ENCODE measurements at places on chromosomes 12 and 14.

DNA sequence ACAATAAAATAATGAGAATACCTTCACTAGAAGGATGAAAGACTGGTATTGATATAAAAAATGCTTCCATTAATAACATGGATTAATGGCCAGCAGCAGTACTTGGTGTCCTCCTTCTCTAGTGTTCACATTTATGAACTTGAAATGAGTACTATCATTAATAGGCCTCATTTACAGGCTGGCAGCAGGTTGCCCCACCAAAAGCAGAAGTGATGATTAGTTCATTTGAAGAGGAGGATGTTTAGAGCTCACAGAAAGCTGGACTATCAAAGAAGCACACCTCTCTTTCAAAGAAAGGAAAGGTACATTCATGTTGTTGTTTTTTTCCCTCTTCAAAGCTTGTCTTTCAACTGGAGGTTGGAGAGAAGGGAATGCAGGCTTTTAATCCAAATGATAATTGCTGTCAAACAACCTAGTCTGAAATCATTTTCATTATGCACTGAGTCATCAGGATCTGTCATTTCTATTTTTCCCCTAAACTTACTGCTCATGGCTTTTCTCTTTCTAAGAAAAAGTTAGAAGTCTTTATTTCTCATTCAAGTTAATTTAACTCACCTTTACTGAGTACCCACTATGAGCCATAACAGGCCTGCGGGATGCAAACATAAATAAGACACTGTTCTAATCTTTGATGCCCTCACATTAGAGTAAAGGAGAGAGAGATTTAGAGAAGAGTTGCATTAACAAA is 157.9 kb upstream of the GRIP1 start:
- H3K27ac ChIP-seq, result no peak overlapping the region
- no peak overlapping the region for H3K4me3 ChIP-seq
- no peaks in the 10 kb centered on the region for H3K36me3 ChIP-seq
- no peak for DNase-seq

DNA sequence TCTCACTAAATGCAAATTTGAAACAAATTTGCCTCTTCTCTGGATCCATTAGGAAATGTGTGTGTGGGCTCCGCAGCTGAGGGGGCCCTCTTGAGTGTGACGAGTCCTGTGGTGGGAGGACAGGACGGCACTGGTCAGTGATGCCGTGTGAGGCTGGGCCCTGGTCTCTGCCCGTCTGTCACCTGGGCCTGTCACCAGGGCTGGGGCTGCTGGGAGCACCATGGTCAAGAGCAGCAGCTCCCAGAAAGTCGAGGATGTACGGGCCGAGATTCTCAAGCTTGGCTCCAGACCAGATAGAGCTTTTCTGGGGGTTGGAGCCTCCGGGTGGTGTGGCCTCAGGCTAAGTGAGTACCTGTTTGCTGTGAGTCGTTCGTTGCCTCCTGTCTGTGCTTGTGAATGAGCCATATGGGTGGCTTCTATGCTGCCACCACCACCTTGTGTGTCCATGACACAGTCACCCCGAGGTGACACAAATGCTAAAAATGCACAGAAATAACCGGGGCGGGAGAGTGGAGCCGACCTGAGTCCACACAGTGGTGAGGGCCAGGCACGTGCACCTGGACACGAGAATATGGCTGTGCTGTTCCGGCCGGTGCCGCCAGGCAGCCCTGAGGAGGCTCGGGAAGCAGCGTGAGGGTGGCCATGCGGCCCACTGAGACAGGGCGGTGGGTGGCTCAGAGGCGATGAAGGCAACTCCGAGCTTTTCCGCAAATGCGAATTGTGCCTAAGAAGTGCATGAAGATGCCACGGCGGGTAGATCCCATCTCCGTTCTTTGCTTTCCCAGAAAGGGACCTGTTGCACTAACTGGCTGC is 8.7 kb downstream of the PGAM5 start:
- H3K4me1 ChIP-seq, result no peaks in the 10 kb centered on the region
- no peak overlapping the region for H3K4me3 ChIP-seq
- peaks cover 77% of the 10 kb centered on the region for H3K36me3 ChIP-seq

DNA sequence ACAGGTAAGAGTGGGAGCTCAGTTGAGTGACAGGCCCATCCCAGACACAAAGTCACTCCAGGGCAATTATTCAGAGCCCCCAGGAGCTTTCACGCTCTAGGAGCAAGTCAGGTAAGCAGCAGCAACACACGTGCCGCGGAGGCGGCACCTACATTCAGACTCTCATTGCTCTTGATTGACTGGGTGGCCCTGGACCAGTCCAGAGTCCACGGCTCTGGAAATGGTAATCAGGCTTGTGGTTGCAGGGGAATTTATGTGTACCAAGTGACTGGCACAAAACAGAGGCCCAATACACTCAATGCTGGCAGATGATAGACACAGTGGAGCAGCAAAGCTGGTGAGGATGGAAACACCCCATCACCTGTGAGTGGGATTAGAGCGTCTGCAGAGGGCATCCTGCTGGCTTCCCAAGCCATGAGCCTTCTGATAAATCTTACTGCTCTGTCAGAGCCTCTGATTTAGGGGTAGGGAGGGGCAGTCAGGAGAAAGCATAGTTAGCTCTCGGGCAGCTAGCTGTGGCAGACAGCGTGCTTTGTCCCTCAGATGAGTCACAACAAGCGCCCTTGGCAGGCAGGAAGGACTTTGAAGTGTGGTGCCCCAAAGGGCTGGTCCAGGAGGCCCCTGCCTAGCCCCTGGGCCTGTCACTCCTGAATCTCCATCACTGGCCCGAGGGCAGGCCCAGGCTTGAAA is 344.7 kb downstream of the CACNA1C start:
- DNase-seq, result no peak
- H3K36me3 ChIP-seq, result no peaks in the 10 kb centered on the region
- peaks cover 31% of the 10 kb centered on the region for H3K4me1 ChIP-seq
- H3K27me3 ChIP-seq, result no peaks in the 10 kb centered on the region
- H3K27ac ChIP-seq, result no peak overlapping the region
- no peak overlapping the region for H3K4me3 ChIP-seq

DNA sequence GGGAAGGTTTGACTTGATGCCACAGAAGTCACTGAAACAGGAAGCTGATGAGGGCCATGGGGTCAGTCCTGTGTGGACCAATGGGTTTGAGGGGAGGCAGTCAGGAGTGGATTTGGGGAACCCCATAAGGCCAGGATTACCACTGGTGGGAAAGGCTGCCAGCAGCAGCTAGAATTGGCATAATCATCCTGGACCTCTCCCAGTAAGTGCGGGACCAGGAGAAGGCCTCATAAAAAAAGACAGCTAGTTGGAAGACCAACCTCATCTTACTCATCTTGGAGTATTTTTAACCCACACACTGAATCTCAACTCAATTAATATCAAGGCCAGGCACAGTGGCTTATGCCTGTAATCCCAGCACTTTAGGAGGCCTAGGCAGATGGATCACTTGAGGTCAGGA is 22.7 kb downstream of the TBX3 start:
- H3K4me1 ChIP-seq, result no peaks in the 10 kb centered on the region
- peaks cover 30% of the 10 kb centered on the region for H3K27me3 ChIP-seq
- H3K36me3 ChIP-seq, result no peaks in the 10 kb centered on the region
- H3K27ac ChIP-seq, result no peak overlapping the region
- H3K4me3 ChIP-seq, result no peak overlapping the region

DNA sequence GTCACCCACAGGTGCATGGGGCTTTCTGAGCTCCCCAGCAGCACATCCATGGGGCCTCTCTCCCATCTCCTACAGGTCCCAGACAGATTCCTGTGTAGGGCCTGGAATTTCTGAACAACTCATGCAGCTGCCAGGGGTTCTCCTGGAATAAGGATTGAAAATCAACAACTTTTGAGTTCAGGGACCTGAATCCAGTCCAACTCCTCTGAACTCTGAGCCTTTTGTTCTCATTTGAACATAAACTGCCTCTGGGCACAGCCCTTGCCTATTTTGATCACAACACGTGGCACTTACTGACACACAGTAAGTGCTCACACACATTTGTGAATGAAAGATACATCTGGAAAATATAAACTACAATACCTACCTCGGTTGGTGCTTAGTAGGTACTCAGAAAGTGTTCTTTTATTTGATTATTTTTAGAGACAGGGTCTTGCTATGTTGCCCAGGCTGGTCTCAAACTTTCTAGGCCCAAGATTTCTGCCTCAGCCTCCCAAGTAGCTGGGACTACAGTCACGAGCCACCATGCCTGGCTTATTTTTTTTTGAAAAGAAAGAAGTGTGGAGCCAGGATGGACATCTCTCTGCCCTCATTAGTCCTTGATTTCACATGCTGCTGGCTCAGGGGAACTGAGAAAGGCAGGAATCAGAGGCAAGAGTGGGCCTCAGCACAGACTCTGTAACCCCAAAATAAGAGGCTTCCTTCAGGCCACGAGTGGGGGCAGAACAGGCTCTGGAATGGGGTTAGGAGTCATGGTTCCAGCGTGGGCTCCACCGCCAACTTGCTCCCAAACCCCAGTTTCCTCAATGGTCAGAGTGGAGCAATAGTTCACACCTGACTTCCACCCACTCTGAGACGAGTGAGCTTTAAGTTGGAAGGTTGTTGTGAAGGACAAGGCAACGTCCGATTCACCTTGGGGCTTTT is 27.0 kb downstream of the SYNE3 start:
- peaks cover 14% of the 10 kb centered on the region for H3K4me1 ChIP-seq
- no peaks in the 10 kb centered on the region for H3K36me3 ChIP-seq
- H3K4me3 ChIP-seq, result no peak overlapping the region
- H3K27ac ChIP-seq, result peak overlapping the region; percentile 52

DNA sequence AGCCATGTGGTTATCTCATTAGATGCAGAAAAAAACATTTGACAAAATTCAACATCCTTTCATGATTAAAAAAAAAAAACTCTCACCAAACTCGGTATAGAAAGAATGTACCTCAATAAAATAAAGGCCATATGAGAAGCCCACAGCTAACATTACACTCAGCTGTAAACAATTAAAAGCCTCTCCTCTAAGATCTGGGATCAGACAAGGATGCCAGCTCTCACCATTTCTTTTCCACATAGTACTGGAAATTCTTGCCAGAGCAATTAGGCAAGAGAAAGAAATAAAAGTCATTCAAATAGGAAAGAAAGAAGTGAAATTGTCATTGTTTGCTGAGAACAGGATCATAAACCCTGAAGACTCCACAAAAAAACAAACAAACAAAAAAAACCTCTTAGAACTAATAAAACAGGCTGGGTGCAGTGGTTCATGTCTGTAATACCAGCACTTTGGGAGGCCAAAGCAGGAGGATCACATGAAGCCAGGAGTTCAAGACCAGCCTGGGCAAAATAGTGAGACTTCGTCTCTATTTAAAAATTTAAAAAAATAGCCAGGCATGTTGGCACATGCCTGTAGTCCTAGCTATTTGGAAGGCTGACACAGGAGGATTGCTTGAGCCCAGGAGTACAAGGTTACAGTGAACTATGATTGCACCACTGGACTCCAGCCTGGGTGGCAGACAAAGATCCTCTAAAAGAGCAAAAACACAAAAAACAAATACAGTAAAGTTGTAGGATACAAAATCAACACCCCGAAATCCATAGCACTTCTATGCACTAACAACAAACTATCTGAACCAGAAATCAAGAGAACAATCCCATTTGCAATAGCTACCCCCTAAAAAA is 114.4 kb downstream of the FOXA1 start:
- H3K36me3 ChIP-seq, result no peaks in the 10 kb centered on the region
- no peak overlapping the region for H3K27ac ChIP-seq
- H3K4me3 ChIP-seq, result no peak overlapping the region
- H3K27me3 ChIP-seq, result no peaks in the 10 kb centered on the region
- no peak for DNase-seq
- no peaks in the 10 kb centered on the region for H3K4me1 ChIP-seq

- H3K27me3 ChIP-seq, result no peaks in the 10 kb centered on the region
- H3K36me3 ChIP-seq, result no peaks in the 10 kb centered on the region
- no peak overlapping the region for H3K4me3 ChIP-seq
- DNase-seq, result no peak
- peaks cover 4% of the 10 kb centered on the region for H3K4me1 ChIP-seq
- H3K27ac ChIP-seq, result no peak overlapping the region
Measured at GRCh38 chr12:79662046-79662811, 28.5 kb downstream of the PAWR start.

DNA sequence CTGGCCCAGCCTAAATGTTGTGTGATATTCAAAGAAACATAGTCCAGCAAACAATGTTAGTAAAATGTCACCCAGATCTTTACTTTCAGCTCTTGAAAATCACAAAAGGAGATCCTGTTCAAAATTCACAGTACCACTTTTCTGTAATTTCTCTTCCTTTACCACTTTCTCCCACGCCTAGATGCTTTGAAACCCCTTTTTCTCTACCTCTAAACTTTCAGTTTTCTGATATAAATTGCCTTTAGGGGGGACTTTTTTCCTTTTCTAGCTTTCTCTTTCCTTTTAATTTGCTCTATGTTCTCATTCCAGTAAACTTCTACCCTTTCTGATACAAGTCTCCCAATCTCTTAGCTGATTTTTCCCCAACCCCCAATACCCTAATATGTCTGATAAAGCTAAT is 101.8 kb downstream of the LMO3 start:
- H3K27ac ChIP-seq, result no peak overlapping the region
- H3K36me3 ChIP-seq, result no peaks in the 10 kb centered on the region
- no peaks in the 10 kb centered on the region for H3K4me1 ChIP-seq

DNA sequence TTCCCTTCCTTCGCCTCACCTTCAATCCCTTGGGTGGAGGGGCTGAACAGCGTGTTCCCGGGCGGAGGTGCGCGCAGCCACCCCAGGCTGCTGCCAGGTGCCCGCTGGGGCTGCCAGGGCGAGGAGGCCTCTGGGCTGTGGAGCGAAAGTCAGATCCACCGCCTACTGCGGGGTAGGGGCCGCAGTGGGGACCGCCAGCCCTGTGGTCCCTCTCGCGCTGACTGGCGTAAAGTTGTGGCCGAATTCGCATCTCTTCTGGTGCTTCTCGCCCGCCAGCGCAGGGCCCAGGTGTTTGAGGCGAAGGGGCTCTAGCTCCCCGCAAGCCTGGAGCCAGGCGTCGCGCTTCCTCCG is 6.9 kb upstream of the HOXC4 start:
- H3K36me3 ChIP-seq, result no peaks in the 10 kb centered on the region
- no peaks in the 10 kb centered on the region for H3K4me1 ChIP-seq
- H3K27me3 ChIP-seq, result peaks cover 85% of the 10 kb centered on the region
- no peak overlapping the region for H3K4me3 ChIP-seq
- no peak overlapping the region for H3K27ac ChIP-seq
- no peak for DNase-seq

GRCh38 chr12:72872238-72872887 is 600.2 kb downstream of the TRHDE start:
- no peak overlapping the region for H3K27ac ChIP-seq
- H3K27me3 ChIP-seq, result no peaks in the 10 kb centered on the region
- no peak overlapping the region for H3K4me3 ChIP-seq
- H3K36me3 ChIP-seq, result no peaks in the 10 kb centered on the region
- no peak for DNase-seq

DNA sequence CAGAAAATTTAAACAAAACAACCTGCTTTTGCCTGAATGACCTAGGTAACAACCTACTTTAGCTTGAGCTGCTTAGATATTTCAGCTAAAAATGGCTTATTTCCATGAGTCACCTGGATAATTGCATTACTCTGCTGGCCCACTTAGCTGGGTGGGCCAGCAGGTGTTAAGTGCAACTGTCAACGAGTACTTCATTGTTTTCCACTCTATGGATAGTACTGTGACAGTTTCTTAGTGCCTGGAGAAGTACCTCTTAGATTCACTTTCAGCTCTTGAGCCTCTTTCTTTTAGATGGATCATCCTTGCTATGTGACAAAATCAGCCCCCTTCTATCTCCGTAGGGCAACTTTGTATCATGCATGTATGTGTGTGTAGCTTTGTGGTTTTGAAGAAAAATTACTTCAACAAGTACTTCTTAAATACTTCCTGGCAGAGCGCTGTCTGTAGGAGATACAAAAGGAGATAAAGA is 368.2 kb upstream of the ATP2B1 start:
- H3K27me3 ChIP-seq, result no peaks in the 10 kb centered on the region
- no peak for DNase-seq
- H3K4me3 ChIP-seq, result no peak overlapping the region
- H3K27ac ChIP-seq, result no peak overlapping the region
- no peaks in the 10 kb centered on the region for H3K36me3 ChIP-seq
- no peaks in the 10 kb centered on the region for H3K4me1 ChIP-seq
